Stimulated activated CD8-positive, alpha-beta memory T cell treated with anti-CD3 and anti-CD28 coated beads, Interleukin-7, amount 100 ng/mL, for 48 hours (primary cell): ENCODE measurements at places on chromosomes 4 and X.

DNA sequence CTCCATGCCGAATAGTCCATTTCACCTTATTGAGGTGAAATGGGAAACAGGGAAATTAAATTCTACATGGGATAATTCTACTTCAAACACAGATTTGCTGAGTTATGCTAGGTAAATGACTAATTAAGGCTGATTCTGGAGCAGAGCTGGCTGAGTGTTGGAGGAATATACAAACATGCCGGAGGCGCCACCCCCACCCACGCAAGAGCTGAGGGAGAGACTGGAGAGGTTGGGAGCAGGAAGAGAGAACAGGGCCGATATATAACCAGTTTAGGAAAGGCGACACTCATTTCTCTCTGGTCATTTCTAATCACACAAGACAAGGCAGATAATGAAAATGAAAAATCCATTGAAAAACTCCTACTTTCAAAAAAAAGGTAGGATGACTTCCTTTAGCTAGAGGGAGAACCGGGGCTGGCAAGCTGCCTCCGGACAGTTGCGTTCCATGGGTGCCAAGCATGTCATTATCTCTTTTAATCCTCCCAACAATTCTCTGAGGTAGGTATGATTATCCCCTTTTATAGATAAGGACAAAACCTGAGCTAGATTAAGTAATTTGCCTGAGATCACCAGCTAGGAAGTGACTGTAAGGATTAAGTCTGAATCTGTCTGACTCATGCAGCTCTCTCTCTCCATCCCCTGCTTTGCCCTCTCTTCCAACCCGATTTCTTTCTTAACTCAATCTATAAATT, 27.6 kb upstream of the CFAP299 start:
- no peak for DNase-seq

GRCh38 chrX:18034945-18035344, 173.8 kb upstream of the RAI2 start:
- DNase-seq, result no peak

DNA sequence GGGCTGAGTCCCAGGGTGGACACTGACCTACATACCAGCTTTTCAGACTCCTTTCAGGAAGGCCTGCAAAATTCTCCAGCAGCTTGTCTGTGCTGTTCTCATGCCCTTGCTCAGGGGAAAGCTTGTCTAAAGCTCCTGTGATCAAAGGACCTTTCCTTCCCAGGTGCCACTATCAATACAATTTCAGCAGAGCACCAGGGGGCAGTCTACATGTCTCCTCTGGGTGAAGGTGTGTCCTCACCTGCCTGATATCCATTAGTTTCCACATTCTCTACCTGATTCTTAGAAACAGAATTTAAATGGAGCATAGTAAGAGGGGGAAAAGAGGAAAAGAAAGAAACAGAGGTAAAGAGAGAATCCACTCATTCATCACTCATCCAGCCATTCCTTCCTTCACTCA, 114.2 kb downstream of the PPARGC1A start:
- DNase-seq, result no peak

GRCh38 chr4:95049551-95050233, 291.9 kb downstream of the BMPR1B start:
- DNase-seq, result no peak

DNA sequence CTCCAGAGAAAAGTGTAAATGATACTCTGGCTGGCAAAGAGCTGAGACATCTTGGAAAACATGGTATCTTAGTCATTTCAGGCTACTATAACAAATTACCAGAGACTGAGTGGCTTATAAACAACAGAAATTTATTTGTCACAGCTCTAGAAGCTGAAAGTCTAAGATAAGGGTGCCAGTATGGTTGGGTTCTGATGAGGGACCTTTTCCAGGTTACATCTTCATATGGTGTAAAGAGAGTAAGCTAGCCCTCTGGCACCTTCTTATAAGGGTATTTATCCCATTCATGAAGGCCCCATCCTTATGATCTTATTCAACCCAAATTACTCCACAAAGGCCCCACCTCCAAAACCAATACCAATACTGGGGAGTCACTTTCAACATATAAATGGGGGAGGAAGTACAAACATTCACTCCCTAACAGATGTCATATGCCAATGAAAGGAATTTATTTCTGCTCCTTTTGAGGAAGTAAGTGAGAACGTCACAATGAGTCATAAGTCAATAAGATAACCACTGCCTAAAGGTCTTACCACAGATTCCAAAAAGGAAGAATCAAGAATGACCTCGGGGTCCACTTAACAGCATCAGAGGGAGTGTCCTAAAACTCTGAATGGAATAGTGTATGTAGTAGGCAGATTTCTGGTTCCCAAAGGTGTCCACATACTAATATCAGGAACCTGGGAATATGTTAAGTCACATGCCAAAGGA, 246.6 kb downstream of the OPHN1 start:
- no peak for DNase-seq

- no peak for DNase-seq
Measured at GRCh38 chr4:114649908-114650307, 51.3 kb downstream of the UGT8 start.

- DNase-seq, result no peak
Measured at GRCh38 chrX:46665232-46666152, 91.9 kb downstream of the CHST7 start.

DNA sequence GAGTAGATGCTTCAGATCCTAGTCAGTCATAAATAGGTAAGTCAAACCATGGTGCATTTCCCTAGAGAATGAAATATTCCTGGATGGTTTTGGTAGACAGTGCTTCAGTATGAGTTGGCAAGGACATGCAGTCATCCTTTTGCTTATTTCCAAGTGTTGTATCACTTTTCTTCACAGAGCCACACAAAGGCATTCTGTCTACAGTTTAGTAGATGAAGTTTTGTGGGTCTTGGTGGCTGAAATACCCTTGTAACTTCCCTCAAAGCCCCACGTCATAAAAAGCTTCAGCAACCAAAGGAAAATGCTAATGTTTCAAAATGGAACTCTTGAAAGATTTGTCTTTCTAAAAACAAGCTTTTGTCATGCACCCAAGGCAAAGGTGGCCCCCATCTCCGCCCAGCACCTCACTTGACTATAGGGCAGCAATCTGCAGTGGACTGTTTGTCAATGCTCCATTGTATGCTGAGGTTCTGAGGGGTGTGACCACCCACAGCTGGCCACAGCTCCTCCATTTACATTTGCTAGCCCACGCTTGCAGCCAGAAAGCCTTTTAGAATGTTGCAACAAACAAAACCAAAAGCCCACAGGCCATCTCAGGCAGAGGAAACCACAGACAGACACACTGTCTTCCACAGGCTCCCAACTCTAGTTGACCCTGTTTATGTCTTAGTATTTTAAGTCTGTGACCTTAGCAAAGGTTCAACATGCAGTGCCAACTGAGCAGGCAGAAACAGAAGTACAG, 87.1 kb upstream of the FAM9C start:
- DNase-seq, result no peak

DNA sequence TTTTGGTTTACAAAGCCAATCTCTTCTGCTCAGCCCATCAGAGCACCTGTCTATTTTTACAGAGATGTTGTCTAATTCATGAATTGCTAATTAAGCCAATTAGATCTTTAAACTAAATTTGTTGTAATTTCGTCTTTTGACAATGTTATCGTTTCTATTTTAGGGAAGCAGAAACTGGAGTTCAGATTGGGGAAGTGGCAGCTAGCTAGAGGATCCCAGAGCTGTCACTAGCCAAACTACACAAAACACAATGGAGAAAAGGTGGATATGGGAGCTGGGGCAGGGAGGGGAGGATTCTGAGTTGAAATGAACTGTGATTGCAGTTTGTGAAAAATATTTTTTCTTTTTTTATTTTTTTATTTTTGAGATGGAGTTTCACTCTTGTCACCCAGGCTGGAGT, 35.8 kb downstream of the CASP3 start:
- DNase-seq, result no peak

GRCh38 chrX:16999275-16999674, 52.8 kb downstream of the REPS2 start:
- DNase-seq, result no peak

GRCh38 chrX:142089193-142089592, 115.9 kb downstream of the MAGEC2 start:
- no peak for DNase-seq

DNA sequence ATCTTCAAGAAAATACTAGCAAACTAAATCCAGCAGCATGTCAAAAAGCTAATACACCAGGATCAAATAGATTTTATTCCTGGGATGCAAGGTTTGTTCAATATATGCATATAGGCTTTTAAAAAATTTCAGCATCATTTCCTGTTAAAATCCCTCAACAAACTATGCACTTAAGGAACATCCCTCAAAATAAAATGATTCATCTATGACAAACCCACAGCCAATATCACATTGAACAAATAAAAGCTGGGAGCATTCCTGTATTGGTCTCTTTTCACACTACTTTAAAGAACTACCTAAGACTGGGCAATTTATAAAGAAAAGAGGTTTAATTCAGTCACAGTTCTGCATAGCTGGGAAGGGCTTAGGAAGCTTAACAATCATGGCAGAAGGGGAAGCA, 726.7 kb downstream of the GRXCR1 start:
- DNase-seq, result no peak

- no peak for DNase-seq
Measured at GRCh38 chr4:150090836-150091235, 12.6 kb downstream of the DCLK2 start.

GRCh38 chr4:180059216-180059881, 2183.9 kb upstream of the TENM3 start:
- DNase-seq, result no peak

- DNase-seq, result no peak
Measured at GRCh38 chr4:37715889-37716402, 29.8 kb upstream of the RELL1 start.

GRCh38 chr4:147479376-147479775, 1.5 kb upstream of the EDNRA start:
- DNase-seq, result no peak

DNA sequence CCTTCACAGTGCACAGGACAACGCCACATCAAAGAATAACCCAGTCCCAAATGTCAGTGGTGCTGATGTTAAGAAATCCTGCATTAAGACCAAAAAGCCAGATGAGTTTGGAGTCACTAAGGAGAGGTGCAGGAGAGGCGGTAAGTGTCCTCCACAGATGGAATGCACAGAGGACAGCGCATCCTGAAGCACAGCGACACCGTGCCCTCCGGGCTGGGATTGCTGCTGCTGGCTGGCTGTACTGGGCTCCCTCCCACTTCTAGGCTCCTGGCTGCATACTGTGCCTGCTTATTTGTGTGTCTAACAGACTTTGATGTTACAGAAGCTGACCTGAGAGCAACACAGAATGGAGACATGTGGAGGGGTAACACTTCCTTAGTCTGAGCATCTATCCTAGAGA, 325.6 kb upstream of the BOD1L1 start:
- DNase-seq, result no peak

- DNase-seq, result no peak
Measured at GRCh38 chrX:132266583-132267355, 47.5 kb upstream of the RAP2C start.

DNA sequence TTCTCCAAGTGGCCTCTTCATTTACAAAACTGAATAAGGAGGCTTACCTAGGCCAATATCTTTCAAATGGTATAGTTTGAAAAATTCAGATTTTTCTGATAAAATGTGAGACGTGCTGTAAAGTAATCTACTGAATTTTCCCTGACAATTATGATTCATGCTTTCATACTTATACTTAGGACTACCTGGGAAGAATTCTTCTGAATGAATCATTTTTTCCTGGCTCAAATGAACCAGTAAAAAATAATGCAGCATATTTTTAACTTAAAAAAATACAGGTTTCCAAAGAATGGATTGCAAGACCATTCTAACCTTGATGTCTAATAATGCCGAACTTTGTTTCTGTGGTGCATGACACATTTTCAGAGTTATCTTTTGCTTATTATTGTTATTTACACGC, 375.4 kb downstream of the ZNF674 start:
- no peak for DNase-seq

- no peak for DNase-seq
Measured at GRCh38 chr4:170687751-170688150, 598.0 kb upstream of the AADAT start.

GRCh38 chr4:124953061-124953460, 240.5 kb upstream of the ANKRD50 start:
- no peak for DNase-seq

- DNase-seq, result no peak
Measured at GRCh38 chr4:150789864-150790263, 207.9 kb downstream of the MAB21L2 start.

- no peak for DNase-seq
Measured at GRCh38 chr4:81069706-81070331, 39.3 kb downstream of the BMP3 start.

- no peak for DNase-seq
Measured at GRCh38 chr4:13546941-13547484, 2.7 kb upstream of the NKX3-2 start.

- DNase-seq, result no peak
Measured at GRCh38 chrX:71917621-71918343, 7.1 kb downstream of the NHSL2 start.

DNA sequence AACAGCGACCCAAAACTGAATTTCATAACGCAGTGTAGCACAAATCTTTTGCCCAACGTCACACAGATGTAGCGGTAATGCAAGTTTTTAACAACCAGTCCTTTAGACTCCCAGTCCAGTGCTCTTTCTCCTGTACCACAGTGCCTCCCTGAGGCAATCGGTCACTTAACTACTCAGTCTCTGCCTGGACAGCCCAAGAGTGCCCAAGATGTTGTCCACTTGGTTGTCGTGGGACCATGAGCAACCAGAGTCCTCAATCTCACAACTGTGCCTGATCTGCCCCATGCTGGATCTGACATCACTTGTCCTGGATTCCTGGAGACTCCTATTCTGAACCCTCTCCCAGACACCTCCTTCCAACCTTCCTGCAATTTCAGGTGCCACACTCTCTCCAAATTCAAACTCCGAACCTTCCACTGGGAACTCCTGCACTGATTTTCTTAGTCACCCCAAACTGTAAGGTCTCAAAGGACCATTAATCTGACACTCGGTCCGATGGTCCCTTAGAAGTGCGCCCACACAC, 702 bp downstream of the MMGT1 start:
- no peak for DNase-seq

- no peak for DNase-seq
Measured at GRCh38 chrX:53262918-53263394, 18.4 kb downstream of the IQSEC2 start.

DNA sequence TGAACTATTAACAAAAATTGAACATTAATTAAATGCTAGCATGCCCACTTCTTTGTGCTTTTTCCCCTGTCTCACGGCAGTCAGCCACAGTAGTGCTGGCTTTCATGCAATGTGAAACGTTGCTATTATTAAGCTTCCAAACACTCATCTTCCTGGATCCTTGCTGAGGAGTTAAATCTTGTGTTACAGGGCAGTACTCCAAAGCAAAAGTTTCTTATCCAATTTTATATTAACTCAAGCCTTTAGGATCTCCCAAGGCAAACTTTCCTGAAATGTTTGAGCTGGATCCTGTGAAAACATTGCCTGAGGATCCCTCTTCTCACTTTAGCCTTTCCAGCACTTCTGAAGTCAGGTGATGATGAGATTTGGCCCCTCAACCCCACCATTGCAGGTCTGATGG, 1454.8 kb downstream of the FSTL5 start:
- DNase-seq, result no peak

- DNase-seq, result no peak
Measured at GRCh38 chrX:42967681-42968300, 189.8 kb upstream of the PPP1R2C start.

- DNase-seq, result no peak
Measured at GRCh38 chr4:48949086-48949485, 37.0 kb upstream of the CWH43 start.

- no peak for DNase-seq
Measured at GRCh38 chrX:131621650-131622049, 77.8 kb downstream of the OR13H1 start.
